ENCODE measurements at places on chromosomes 2 and 18.
A peak's percentile ranks its signal among the peaks of the same experiment; 100 is the strongest.

GRCh38 chr2:231228223-231228622, 29.8 kb downstream of the ARMC9 start:
- no peak for DNase-seq

- no peak for DNase-seq
Measured at GRCh38 chr2:53880756-53881155, 21.0 kb upstream of the GPR75 start.

DNA sequence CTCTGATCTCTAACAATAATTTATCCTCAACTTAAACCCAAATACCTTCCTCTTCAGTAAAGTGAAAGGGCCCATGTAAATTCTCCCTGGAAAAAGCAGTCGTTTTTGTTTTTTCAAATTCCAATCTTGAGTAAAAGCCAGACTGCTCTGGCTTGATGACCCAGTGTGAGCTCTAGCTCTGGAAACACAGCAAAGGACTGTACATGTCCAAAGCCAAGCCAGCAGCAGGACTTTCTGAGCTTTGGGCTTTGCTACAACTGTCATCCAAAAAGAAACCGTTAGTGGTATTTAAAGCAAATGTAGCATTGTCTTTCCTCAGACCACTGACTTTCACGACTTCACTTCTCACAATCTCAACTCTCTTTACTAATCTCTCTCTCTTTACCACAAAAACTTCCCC, 25.4 kb downstream of the SH3YL1 start:
- no peak for DNase-seq

GRCh38 chr2:11558214-11558886, 24.5 kb downstream of the GREB1 start:
- DNase-seq = no peak

GRCh38 chr2:7444626-7445025, 527.4 kb downstream of the RNF144A start:
- no peak for DNase-seq

GRCh38 chr2:201118961-201119854, 3.2 kb downstream of the CFLAR start:
- no peak for DNase-seq

DNA sequence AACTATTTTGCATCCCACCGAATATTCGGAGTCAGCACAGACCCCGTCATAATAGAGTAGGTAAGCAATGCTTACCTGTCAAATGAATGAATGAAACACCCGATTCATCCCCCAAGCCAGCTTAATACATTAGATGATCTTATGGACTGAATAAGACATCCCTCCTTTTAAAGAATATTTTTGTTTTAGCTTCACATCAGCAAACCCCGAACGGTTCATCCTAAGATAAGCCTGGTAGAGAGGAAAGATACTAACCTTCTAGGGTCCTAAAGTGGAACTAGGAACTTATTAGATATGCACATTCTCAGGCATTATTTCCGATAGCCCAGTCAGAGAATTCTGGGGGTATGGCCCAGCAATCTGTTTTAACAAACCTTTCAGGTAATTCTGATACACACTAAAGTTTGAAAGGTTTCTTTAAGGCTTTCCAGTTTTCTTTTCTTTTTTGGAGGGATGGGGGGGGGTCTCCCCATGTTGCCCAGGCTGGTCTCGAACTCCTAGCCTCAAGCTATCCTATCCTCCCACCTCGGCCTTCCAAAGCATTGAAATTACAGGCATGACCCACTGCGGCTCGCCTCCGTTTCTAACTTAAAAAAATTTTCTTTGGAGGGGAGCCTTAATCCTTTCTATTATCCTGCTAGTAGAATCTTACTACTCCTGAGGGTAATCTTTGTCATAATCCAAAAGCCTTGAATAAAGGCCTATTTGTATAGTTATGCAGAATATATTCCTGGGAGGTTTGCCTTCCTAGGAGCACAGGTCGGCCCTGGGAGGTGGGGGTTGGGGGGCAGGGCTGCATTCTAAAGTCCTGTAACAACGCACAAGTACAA, 1.0 kb upstream of the ACTR3 start:
- no peak for DNase-seq

DNA sequence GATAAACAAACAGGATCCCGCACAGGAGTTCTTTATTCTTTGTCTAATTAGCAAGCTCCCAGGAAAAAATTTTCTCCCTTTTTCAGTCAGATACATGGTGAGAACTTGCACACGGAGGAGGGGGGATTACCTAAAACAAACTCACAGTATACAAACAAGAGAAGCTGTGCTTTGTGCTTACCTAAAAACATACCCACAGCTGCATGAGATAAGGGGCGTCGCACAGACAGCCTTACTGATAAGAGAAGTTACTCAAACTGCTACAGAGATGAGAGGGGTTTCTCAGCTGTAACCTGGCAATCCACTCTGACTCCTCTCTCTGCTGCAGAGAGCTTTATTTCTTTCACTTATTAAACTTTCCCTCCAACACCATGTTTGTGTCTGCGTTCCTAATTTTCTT, 32.9 kb upstream of the ST3GAL5 start:
- DNase-seq = no peak

DNA sequence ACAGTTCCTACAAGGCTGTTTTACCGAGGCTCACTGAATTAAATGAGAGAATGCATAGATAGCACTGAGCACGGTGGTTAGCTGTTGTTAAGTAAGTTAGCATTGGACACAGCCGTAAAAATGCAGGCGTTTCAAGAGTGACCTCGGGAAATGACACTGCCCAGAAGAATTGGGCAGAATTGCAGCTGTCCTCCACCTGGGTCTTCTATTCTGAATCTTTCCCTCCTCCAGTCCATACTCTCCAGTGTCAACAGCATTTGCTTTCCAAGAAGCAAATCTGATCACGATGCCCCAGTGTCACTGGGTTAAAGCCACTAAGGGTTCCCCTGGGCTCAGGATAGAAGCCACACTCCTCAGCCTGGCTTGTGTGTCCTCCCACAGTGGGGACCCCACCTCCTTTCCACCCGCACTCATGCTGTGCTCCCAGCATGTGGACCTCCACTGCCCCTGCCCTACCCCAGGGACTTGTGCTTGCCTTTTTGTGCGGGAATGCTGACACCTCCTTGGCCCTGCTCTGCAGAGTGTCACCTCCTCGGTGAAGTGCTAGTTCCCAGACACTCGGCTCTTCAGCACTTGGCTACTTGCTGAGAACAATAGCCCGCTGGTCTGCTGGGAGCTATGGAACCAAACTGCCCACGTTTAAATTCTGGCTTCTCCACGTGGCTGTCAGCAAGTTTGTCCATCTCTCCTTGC, 135.0 kb downstream of the ANTXR1 start:
- no peak for DNase-seq

- DNase-seq = no peak
Measured at GRCh38 chr18:54843314-54843713, 15.0 kb downstream of the RAB27B start.

GRCh38 chr2:88627856-88628570, 749 bp upstream of the EIF2AK3 start:
- DNase-seq = peak; percentile 94

GRCh38 chr2:42828487-42829425, 36.4 kb upstream of the HAAO start:
- no peak for DNase-seq

- no peak for DNase-seq
Measured at GRCh38 chr2:68387408-68388350, 22.6 kb downstream of the PLEK start.

DNA sequence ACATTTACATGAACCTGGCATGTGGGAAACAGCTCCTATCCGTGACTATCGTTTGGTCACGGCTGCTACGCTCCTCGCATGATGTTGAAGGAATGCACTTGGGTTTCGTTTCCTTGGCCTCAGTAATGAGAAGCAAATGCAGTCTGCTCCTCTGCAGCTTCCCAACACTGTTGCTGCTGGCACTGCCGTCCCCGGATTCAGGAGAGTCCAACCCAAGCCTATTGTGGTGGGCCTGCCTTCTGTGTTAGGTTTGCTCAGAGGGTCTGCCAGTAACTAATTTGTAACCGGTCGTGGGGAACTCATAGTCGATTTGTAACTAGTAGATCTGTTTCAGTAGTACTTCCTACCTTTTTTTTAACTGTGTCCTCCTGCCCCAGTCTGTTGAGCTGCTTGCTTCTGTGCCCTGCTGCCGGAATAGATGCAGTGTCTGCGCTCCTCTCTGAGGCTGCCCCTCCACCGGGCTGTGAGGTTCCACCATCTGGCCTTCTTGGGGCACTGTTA, 58.4 kb downstream of the WDSUB1 start:
- no peak for DNase-seq

DNA sequence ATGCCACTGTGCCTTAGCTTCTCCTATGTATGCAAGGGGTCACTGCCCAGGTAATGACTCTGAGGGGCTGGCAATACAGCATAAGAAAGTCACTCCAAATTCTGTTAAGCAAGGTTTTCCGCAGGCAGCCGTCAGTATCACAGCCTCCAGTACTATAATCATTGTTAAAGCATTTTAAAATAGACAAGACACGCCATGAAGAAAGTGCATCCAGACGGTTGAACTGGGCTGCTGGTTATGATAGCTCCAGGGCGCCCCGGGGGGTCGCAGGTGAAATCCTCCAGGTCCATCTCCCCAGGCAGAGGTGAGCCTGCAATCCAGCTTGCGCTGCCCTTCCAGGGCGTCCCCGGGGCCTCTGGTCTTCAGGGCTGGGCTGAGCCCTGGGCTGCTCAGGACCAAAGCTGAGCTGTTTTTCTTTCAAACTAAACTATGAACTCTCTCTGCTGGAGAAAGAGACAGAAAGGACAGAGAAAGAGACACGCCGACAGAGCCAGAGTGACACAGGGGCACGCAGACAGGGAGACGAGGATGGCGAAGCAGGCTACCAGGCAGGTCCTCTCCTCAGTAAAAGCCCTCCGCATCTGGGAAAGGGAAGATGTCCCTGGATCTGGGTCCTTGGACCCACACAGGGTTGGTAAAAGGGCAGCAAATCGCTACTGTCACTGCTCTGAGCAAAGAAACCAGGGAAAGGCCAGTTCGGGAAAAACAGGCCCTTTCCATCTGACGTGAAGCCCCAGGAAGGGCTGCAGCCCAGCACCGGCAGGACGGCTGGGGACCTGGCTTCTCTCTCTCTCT, 2.1 kb upstream of the TWIST2 start:
- no peak for DNase-seq

DNA sequence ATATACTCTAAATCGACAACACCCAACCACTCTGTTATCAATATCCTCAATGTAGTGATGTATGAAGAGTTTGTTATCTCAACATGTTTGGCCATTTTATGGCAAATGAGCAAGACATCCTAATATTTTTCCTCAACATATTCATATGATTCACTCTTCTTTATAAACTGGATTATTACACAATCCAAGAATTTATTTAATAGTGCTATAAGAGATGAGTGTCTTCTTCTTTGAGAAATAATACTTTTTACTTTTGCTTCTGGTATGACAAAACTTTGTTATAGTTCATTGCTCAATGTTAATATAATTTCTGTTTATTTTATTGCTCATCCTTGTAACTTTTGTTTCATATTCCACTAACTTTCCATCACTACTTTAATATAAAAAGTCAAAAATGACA, 44.3 kb downstream of the SCN9A start:
- no peak for DNase-seq

DNA sequence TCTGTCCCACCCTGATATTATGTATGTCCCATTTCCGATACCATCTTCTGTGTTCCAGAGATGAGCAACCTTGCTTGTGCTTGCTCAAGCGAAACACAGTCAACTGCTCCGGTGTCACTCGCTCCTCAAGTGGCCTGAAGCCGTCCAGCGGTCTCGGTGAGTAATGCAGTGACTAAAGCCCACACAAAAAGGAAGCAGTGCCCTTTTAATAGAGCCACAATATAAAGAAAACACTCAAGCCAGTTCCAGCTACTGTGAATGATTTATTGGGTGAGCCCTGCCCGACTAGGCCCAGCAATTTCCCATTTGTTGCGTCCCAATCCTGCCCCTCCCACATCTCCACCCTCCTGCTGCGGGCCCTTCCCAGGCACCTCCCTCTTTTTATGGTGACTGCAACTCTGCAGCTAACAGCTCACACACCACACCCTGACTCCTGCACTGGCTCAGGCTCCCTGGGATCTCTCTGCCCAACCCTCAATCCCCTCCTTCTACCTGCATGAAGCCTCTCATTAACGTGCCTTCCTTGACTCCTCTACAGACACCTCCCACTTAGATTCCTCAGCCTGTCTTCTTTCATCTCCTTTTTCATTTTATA, 44.2 kb upstream of the DSC1 start:
- DNase-seq = peak; percentile 86

GRCh38 chr2:118990757-118991545, 49.0 kb downstream of the MARCO start:
- no peak for DNase-seq

GRCh38 chr2:236955521-236956030, 130.1 kb upstream of the COPS8 start:
- no peak for DNase-seq

- no peak for DNase-seq
Measured at GRCh38 chr2:42519624-42520023, 25.8 kb upstream of the KCNG3 start.

DNA sequence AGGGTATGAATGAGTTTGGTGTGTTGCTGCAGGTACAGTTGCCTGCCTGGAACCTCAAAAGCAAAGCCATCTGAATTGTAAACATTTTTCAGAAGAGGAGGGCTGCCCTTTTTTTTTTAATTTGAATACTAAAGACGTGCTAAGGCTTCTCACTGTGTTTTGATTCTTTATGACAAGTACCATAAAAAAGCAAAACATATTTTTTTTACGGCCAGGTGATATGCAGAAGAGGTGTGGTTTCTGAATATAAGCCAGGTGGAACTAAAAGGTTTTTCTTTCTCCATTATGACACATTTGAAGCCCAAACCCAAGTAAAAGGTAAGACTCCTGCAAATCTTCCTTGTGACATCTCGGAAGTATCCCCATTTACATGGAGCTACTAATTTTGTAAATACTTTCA, 246.3 kb downstream of the IRS1 start:
- DNase-seq = no peak
